Stimulated activated naive CD8-positive, alpha-beta T cell treated with anti-CD3 and anti-CD28 coated beads, Interleukin-15, Interleukin-2, amounts not matched to agents 100 U/mL and 50 U/mL, for 24 hours (primary cell): ENCODE measurements at places on chromosomes 3 and 15.

- DNase-seq: peak; percentile 8
Observed at GRCh38 chr3:27575499-27575898, 91.3 kb upstream of the SLC4A7 start.

DNA sequence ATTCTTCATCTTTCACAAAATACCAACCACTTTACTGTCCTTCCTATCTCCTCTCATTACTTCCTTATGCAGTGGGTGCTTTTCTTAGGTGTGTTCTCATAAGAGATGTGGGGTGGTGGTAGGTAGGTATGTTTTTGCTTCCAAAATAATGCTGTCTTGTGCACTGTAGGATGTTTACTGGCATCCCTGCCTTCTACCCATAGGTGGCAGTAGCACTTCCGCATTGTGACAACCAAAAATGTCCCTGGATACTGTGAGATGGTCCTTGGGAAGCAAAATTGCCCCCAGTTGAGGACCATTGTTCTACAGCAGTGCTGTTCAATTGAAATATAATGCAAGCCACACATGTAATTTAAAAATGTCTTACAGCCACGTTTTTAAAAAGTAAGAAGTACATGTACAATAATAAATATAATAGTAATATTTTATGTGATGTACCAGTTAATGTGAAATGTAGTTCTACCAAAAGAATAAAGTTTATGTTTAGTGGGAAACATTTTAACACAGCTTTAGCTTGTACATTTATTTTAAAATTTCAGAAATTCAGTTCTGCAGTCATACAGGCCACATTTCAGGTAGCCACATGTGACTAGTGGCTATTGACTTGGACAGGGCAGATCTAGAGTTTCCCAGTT, 75.2 kb downstream of the NEO1 start:
- DNase-seq: peak; percentile 13

- no peak for DNase-seq
Observed at GRCh38 chr3:134252766-134253165, 2.1 kb upstream of the RYK start.

- no peak for DNase-seq
Observed at GRCh38 chr15:88950600-88951160, 37.5 kb upstream of the MFGE8 start.
